ENCODE measurements at places on chromosomes 5 and 9. TPM values are rescaled to one million over a fixed set of nuclear protein-coding genes. Genes with fewer than 3 reads are reported as not detected.

DNA sequence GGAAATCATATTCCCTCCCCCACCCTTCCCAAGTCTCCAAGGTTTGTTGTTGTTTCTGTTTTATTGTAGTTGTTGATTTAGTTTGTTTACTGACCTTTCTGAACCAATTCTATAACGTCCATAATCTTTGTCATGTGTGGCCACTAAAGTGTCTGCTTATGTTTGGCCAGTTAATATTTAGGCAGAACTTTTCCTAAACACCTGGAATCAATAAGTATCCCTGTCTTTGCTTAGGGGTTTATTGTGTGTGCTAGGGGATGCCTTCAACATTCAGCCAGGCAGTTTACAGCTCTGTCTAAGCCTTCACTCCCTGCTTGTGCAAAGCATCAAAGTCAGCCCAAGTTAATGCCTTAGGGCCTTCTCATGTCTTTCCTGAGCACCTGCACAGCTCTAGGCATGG is 16.9 kb upstream of the LECT2 start:
- DNase-seq: no peak
- no peaks in the 10 kb centered on the region for H3K27me3 ChIP-seq
- H3K36me3 ChIP-seq: no peaks in the 10 kb centered on the region
- no peak overlapping the region for H3K4me3 ChIP-seq
- H3K4me1 ChIP-seq: no peaks in the 10 kb centered on the region

GRCh38 chr9:87599901-87600610 is 102.4 kb downstream of the DAPK1 start:
- H3K4me1 ChIP-seq: peaks cover 68% of the 10 kb centered on the region
- no peaks in the 10 kb centered on the region for H3K27me3 ChIP-seq
- DNase-seq: peak; percentile 38
- no peaks in the 10 kb centered on the region for H3K36me3 ChIP-seq

- no peaks in the 10 kb centered on the region for H3K27me3 ChIP-seq
- no peaks in the 10 kb centered on the region for H3K36me3 ChIP-seq
- H3K4me3 ChIP-seq: no peak overlapping the region
Observed at GRCh38 chr9:90141723-90142122, 500.9 kb downstream of the DIRAS2 start.

The KCNV2 gene
- not detected for total RNA-seq

The MED27 gene
- total RNA-seq: 11.5 TPM

GRCh38 chr9:70060883-70061507 is 17.3 kb downstream of the MAMDC2 start:
- no peaks in the 10 kb centered on the region for H3K27me3 ChIP-seq
- DNase-seq: no peak
- no peaks in the 10 kb centered on the region for H3K4me1 ChIP-seq
- no peak overlapping the region for H3K27ac ChIP-seq

- H3K27me3 ChIP-seq: no peaks in the 10 kb centered on the region
- no peak overlapping the region for H3K4me3 ChIP-seq
- H3K27ac ChIP-seq: no peak overlapping the region
- H3K4me1 ChIP-seq: peaks cover 5% of the 10 kb centered on the region
Observed at GRCh38 chr5:171342362-171343111, 33.5 kb downstream of the TLX3 start.

DNA sequence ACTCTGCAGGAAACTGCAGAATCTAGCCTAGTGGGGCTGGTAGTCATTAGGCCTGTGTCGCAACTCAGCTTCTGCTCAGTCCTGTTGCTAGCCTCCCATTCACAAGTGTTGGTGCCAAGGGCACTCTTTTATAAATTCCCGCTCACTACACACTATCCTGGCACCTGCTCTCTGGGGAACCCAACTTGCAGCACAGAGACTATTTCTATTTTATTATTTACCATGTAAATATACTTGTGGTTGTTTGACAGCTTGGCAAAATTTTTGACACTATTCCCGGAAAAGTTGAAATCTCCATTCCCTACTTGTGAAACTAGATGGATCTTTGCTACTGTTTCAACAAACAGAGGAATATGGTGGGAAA is 20.4 kb upstream of the SMC2 start:
- peak; percentile 45 for DNase-seq
- H3K27me3 ChIP-seq: no peaks in the 10 kb centered on the region
- H3K36me3 ChIP-seq: no peaks in the 10 kb centered on the region
- H3K4me3 ChIP-seq: no peak overlapping the region
- peaks cover 20% of the 10 kb centered on the region for H3K4me1 ChIP-seq
- H3K27ac ChIP-seq: no peak overlapping the region

GRCh38 chr5:132657676-132658380 is at the start of gene IL13:
Gene IL13, plus strand, starts transcription at chr5:132658173. Its CDS starts 14 bp downstream, at chr5:132658187.
- H3K4me1 ChIP-seq: peaks cover 12% of the 10 kb centered on the region
- no peak within 1 kb of the TSS for H3K27ac ChIP-seq
- no peak within 1 kb of the TSS for H3K4me3 ChIP-seq

The AGXT2 gene
- total RNA-seq: not detected

GRCh38 chr5:103561685-103562452 is 720 bp downstream of the NUDT12 start:
- peak overlapping the region; percentile 81 for H3K4me3 ChIP-seq
- peaks cover 30% of the 10 kb centered on the region for H3K4me1 ChIP-seq
- no peak for DNase-seq
- H3K36me3 ChIP-seq: no peaks in the 10 kb centered on the region

DNA sequence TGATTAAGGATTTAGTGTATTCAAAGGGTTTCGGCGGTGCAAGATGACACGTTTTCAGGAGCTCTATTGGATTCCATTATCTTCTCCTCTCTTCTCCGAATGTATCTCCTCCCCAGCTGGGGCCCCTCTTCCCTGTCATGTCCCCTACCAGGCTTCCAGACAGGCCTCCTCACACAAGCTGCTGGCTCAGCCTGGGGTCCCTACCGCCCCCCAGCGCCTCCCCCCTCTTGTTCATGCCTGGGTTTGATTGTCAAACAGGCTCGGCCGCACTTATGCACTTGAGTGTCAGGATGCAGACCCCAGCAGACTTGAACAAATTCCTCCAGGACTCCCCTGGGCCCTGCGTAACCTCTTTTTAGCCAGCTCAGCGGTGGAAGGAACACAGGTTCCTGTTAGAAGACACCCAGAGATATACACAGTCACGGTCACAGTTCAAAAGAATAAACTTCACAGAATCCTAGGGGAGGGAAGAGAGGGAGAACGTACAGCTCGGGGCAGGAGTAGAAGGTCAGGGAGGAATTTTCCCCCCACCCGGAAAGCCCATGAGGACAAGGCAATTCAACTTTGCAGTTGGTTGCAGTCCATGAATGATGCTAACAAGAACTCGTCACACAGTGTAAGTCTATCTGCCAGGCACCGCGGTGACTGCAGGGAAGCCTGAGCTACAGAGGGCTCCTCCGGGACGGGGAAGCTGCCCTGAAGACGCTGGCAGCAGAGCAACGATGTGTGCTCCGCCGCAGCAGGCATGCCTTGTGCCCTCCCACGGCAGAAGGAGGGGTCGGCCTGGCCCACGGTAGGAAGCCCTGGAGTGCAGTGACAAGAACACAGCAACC is 560.0 kb downstream of the BNC2 start:
- H3K36me3 ChIP-seq: no peaks in the 10 kb centered on the region
- H3K27me3 ChIP-seq: no peaks in the 10 kb centered on the region
- peak overlapping the region; percentile 4 for H3K27ac ChIP-seq
- DNase-seq: no peak
- H3K4me3 ChIP-seq: no peak overlapping the region

GRCh38 chr9:117827456-117827855 is 123.3 kb downstream of the TLR4 start:
- H3K36me3 ChIP-seq: no peaks in the 10 kb centered on the region
- H3K4me3 ChIP-seq: no peak overlapping the region
- H3K27ac ChIP-seq: no peak overlapping the region
- no peaks in the 10 kb centered on the region for H3K4me1 ChIP-seq
- no peaks in the 10 kb centered on the region for H3K27me3 ChIP-seq
- no peak for DNase-seq

- H3K4me1 ChIP-seq: peaks cover 32% of the 10 kb centered on the region
- DNase-seq: peak; percentile 26
- H3K4me3 ChIP-seq: peak overlapping the region; percentile 83
- no peaks in the 10 kb centered on the region for H3K27me3 ChIP-seq
- H3K36me3 ChIP-seq: no peaks in the 10 kb centered on the region
Observed at GRCh38 chr9:128771094-128771721, 519 bp downstream of the ZER1 start.

DNA sequence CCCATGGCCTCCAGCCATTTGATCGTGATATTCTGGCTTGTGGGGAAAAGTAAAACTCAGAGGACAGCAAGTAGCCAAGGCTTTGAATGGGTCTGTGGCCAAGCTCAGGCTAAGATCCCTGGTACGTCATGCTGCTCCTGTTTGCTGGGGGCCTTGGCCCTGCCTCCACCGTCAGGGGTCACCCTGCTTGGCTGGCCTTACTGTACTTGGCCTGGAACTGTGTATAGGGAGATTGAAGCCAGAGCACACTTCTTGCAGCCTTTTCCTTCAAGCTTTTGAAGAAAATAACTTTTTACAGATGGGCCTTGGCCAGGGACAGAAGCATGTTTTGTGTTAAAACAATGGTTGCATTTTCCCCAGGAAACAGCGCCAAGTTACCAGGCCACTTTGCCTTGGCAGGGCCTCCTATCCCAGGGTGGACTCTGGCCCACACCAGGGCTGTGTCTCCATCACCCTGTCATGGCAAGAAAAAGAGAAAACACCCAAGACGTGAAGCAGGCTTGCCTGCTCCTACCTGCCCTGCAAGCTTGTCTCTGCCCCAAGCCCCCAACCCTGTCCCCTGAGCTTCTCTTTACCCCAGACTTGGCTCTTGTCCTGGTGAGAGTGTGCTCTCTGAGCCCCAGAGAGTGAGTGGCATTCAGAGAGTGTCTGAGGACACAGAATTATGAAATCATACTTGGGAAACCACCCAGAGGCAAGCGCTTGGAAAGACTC is 286.9 kb downstream of the GADD45G start:
- peak overlapping the region; percentile 24 for H3K27ac ChIP-seq
- no peak overlapping the region for H3K4me3 ChIP-seq
- peak; percentile 44 for DNase-seq
- no peaks in the 10 kb centered on the region for H3K27me3 ChIP-seq

The ZBTB6 gene
- 3.3 TPM for total RNA-seq

DNA sequence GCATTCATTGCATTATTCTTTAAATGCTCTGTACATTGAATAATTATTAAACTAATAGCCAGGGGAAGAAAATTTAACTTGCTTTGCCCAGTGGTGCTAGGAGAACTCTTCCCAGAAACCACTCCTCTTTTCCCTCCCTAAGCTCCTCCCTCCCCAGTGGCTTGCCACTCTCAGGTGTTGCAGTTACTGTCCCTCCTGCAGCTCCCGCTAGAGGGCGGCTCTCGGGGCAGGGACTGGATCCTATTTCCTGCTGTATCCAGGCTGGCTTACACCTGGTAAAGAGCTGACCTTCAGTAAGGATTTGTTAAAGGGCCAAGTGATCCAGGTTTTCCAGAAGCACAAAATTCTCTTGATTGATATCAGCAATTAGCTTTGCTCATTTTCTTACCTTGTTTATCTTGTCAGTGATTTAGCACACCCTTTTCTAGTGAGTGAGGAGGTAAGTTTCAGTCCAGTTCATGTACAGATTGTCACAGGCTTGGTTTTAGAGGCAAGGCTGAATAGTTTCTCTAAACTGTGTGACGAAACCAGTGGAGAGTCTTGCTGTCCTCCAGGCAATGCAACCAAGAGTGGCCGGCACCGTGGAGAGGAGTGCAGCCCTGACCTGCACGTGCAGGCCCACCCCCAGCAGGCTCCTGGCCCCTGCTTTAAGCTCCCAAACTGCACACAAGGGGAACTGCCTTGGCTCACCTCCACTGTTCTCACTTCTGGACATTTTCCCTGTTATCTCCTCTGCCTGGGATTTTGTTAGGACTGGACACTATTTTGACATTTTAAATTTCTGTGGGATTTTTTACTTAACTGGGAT is 423.8 kb downstream of the SPOCK1 start:
- no peaks in the 10 kb centered on the region for H3K36me3 ChIP-seq
- H3K4me1 ChIP-seq: peaks cover 38% of the 10 kb centered on the region
- H3K27ac ChIP-seq: peak overlapping the region; percentile 74
- no peaks in the 10 kb centered on the region for H3K27me3 ChIP-seq

DNA sequence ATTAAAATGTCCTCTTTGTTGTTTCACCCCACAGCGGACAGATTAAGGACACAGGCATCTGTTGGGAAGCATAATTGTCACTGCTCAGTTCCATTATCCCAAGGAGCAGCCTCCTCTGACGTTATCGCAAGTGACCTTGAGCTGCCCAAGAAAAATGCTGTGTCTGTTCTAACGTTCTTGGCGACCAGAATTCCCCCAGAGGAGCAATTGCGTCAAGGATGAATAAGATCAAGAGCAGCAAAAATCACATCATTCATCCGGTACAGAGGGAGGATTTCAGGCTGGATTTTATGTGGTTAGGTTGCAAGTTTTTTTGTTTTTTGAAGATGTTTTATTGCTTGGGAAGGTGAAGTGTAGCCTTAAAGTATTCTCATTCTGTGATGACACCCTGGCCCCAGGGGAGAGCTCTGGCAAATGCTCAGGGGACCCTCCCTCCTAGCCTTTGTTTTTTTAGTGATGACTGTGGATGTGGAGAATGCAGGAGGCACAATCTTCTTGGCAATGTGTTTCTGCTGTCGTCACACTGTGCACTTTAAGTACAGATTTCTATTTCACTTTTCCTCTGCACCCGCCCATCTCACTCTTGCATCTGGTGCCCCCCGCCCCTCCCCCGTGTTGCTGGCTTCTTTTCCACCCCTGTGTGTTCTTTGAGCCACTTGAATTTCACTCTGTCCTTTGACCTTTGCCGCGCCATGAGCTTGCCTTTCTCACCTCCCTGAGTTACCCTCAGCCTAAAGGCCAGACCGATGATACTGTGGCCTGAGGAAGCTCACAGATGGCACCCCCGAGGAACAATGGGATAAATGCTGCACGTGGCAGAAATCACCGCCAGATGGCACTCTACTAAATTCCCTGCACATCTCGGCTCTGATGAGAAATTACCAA is 308.5 kb downstream of the RAB3C start:
- peak; percentile 72 for DNase-seq
- no peaks in the 10 kb centered on the region for H3K36me3 ChIP-seq

- no peaks in the 10 kb centered on the region for H3K36me3 ChIP-seq
- H3K27ac ChIP-seq: no peak overlapping the region
- H3K4me3 ChIP-seq: no peak overlapping the region
- peak; percentile 71 for DNase-seq
- H3K4me1 ChIP-seq: peaks cover 28% of the 10 kb centered on the region
Observed at GRCh38 chr9:92808726-92809451, 44.3 kb upstream of the BICD2 start.

The CCL21 gene
- total RNA-seq: 40.2 TPM

DNA sequence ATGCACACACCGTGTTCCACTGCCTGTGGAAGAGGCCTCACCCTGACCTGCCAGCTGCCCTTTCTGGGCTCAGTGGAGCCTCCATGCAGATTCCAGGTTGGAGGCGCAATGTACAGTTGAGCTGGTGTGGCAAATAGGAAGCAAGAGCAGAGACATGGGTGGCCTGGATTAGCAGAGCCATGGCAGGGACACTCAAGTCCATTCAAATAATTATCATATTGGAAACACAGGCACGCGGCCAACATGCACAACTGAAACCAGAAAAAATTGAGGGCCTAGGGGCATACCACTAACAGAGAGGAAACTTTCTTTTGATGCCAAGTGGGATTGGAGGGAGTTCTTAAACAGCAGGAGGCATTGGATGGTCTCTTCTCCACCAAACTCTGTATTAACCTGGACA is 35.8 kb downstream of the OTULINL start:
- H3K4me3 ChIP-seq: no peak overlapping the region
- DNase-seq: no peak
- no peaks in the 10 kb centered on the region for H3K4me1 ChIP-seq
- H3K27me3 ChIP-seq: no peaks in the 10 kb centered on the region
- no peaks in the 10 kb centered on the region for H3K36me3 ChIP-seq
- no peak overlapping the region for H3K27ac ChIP-seq

The ENTPD2 gene
- 1.3 TPM for total RNA-seq

The CTNNAL1 gene
- 15.8 TPM for total RNA-seq

GRCh38 chr5:35754481-35754880 is 102.2 kb upstream of the IL7R start:
- no peak for DNase-seq
- H3K27me3 ChIP-seq: no peaks in the 10 kb centered on the region
- H3K4me1 ChIP-seq: no peaks in the 10 kb centered on the region
